ENCODE measurements at places on chromosomes 2 and 18.
A peak's percentile ranks its signal among the peaks of the same experiment; 100 is the strongest.

GRCh38 chr2:150165442-150165841 is 322.0 kb downstream of the RND3 start:
- DNase-seq, result peak; percentile 61

GRCh38 chr2:141590620-141591019 is 540.2 kb downstream of the LRP1B start:
- no peak for DNase-seq

DNA sequence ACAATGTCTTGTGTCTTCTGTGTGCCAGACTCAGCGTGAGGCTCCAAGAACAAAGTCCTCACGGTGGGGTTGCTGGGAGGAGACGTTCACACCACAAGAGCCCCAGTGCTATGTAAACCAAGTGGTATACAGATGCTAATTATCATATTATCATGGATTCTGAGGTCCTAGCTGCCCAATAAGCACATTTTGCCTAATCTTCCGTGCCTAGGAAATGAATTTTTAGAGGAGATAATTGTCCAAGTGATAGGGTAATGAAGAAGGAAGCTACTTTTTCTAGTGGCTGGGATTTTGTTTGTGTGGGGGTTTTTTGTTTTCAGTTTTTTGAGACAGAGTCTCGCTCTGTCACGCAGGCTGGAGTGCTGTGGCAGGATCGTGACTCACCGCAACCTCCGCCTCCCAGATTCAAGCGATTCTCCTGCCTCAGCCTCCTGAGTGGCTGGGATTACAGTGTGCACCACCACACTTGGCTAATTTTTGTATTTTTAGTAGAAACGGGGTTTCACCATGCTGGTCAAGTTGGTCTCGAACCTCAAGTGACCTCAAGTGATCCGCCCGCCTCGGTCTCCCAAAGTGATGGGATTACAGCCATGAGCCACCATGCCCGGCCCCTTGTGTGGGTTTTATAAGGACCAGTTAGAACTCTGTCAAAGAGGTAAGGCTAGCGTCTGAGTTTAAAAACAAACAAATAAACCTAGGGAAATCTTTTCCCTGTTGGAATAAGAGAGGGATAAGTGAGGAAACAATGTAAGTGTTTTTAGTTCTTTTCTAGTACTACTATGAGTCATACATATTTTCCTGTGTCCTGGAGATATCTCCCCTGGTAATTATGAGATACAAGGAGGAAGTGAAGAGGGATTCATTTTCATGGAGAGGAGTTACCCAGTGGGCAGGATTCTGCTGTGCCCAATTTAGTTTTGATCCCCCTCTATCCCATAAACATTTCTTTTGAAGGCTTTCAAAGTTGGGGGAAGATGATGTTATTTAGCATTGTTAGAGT is 9.5 kb upstream of the SMAD7 start:
- DNase-seq, result peak; percentile 67

DNA sequence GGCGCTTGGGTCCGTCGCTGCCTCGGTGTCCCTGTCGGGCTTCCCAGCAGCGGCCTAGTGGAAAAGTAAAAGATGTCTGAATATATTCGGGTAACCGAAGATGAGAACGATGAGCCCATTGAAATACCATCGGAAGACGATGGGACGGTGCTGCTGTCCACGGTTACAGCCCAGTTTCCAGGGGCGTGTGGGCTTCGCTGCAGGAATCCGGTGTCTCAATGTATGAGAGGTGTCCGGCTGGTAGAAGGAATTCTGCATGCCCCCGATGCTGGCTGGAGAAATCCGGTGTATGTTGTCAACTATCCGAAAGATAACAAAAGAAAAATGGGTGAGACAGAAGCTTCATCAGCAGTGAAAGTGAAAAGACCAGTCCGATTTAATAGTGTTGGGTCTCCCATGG is 8.0 kb downstream of the HES6 start:
- no peak for DNase-seq

GRCh38 chr2:232838406-232838874 is 31.6 kb upstream of the SNORC start:
- DNase-seq, result no peak
